Stimulated activated CD4-positive, alpha-beta T cell treated with anti-CD3 and anti-CD28 coated beads, Interleukin-15, amount 100 ng/mL, for 1 hour (primary cell): ENCODE measurements at places on chromosomes 11 and 22.

- no peak for DNase-seq
These were observed 11.3 kb downstream of the KCTD17 start for GRCh38 chr22:37062702-37063381.

- DNase-seq: no peak
These were observed 64.6 kb downstream of the ARHGEF12 start for GRCh38 chr11:120400564-120401364.

DNA sequence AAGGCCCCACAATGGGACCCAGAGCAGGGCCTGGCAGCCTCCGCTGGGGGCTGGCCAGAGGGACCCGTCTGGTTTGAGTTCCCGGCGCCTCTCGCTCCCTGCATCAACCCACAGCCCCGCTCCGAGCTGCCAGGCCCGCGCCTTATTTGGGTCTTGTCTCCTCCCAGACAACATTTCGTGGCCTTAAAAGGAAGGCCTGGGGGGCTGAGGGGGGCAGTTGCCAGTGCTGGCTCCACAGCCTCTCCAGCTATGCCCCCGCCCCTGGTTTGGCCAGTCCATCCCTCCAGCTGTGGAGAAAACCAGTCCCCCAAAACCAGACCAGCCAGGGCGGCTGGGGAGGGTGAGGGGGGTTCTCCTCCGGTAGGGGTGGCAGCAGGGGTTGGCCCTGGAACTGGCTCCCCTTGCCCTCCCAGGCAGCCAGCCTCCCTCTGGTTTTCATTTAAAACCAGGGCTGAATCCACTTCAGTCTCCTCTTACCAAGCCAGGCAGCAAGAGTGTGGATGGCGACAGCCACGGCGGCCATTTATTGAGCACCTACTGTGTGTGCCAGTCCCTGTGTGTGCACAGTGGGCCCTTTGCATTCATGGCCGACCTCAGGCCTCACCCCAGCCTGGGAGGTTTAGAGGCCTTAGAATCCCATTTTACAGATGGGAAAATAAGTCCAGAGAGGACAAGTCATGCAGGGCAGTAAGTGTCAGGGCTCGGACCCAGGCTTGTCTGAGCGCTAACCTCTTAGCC lies 18.6 kb downstream of the EMID1 start:
- no peak for DNase-seq

DNA sequence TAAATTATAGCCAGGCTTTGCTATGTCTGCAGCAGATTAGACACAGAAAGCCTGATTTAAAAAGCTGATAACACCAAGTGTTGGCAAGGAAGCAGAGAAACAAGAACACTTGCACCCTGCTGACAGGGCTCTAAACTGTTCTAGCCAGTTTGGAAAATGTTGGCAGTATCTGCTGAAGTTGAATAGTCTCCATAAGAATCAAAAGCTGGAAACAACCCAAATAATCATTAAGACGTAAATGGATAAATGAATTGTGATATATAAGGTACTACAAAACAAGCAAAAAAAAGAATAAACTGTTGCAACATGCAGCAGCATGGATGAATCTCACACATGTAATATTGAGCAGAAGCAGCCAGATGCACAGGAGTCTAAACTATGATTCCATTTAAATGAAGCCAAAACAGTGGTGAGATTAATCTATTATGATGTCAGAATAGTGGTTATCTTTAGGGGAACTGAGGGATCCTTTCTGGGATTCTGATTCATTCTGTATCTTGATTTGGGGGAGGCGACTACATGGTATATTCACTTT lies 40.4 kb upstream of the ADORA2A start:
- DNase-seq: no peak

DNA sequence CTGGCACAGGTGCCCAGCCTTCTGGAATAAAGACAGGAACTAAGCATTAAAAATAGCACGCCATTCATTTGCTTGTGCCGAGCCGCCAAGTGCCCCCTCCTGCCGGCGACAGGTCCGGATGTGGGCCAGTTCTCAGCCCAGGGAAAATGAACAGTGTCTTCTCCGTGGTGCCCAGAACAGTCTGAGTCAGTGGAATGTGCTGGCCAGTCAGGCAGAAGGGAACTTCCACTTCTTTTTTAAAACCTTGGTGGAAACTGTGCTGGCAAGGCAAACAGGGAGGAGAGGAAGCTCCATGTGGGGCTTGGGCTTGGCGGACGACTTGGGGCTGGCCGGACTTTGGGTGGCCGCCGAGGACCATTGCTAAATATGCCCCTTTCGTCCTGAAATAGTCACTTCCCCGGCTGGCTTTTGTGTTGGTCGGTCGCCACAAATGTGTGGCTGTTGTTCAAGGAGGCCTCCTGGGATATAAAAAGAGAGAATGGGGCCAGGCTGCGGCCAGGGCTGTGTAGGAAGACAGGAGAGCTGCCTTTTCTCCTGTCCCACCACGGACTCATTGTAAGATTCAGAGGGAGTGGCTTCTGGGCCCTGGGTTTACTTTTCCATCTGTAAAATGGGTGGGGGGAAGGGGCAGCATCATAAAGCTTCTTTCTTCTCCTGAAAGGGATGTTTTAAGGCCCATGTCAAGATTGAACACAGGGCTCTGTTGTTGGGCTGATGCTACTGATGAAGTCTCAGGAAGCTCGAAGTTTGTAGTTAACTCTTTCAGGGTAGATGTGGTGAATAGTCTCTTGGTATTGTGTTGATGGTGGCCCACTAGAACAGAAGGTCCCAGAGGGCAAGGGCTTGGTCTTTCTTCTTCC lies 101.0 kb downstream of the PTPRJ start:
- DNase-seq: no peak

GRCh38 chr22:50672471-50673230 lies at the start of gene SHANK3:
SHANK3 (plus strand) TSS chr22:50672823.
- no peak for DNase-seq

DNA sequence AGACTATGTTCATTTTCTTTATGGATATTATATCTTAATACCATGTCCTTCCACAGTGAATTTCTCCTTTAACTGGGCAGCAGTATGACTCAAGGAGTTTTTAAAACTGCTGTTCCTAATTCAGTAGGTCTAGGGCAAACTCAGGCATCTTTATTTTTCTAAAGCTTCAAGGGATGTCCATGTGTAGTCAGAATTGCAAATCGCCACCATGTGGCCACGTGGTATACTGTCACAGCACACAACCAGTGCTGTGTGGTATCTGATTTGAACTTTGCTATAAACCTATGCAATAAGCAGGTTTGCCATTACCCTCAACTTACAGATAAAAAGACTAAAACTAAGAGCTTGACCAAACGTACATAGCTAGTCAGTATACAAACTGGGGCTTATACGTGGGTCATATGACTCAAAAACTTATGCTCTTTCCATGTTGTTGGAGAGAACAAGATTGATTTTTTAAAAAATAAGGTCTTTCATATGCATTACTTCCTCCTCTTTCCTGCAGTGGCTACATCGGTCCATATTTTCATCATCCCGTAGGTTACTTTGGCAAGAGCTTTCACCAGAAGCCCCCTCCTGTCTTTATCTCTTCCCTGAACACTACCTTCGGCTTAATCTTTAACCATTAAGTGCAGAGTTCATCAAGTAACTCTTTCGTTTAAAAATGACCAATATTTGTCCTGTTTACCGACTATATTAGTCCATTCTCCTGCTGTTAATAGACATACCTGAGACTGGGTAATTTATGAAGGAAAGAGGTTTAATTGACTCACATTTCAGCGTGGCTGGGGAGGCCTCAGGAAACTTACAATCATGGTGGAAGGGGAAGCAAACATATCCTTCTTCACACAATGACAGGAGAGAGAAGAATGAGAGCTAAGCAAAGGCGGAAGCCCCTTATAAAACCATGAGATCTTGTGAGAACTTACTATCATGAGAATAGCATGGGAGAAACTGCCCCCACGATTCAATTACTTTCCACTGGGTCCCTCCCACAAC lies 8.0 kb upstream of the HTATIP2 start:
- no peak for DNase-seq

DNA sequence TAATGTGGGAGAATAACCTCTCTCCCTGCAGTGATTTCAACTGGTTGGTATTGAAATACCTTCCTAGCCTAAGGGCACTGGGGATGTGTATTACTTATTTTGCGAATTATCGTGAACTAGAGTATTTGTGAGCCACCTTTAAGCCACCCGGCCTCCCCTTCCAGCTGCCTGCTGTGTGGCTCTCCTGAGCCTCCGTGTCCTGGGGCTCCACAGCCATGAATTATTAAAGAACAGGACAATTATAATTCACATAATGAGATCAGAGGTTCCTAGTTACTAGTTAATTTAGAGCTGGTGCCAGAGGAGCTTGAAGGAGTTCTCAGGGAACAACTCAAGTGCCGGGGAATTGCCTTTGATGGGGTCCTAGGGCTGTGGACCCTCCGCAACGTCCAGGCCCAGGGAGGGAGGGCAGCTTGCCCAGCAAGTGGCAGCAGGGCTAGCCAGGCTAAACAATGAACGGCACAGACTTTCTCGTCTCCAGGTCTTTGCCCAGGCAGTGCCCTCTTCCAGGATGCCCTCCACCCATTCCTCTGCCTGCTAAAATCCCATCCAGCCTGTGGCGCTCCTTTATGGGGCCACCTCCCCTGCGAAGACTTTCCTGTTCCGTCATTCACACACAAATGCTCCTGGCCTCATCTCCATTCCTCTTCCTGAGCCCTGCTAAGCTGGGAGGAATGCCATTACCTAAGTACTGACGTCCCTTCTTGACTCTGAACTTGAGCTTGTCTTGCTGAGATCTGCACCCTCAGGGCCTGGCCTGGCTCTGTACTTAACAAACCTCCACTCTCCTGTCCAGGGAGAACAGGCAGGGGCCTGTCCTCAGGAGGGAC lies 91.5 kb downstream of the RTL6 start:
- DNase-seq: no peak

- no peak for DNase-seq
These were observed 537.9 kb downstream of the NTM start for GRCh38 chr11:131908316-131908715.

- DNase-seq: no peak
These were observed 1437.8 kb downstream of the BRD1 start for GRCh38 chr22:48389916-48390315.
